ENCODE measurements at places on chromosomes 5 and 9.

DNA sequence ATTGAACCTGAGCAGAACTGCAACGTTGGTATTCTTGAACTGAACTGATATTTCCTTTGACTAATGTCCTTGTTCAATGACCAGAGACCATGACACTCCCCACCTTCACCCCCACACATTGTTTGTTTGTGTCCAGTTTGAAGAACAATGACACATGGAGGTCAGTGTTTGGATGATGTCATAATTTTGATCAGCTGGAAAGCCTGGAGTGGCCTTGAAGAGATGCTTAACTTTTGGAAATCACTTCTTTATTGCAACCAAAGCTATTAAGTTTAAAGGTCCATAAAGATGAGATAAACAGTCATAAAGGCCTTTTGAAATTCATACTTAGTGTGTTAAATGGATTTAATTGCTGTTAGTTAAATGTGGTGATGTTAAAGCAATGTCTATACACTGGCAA is 92.7 kb downstream of the TMC1 start:
- no peak for DNase-seq

DNA sequence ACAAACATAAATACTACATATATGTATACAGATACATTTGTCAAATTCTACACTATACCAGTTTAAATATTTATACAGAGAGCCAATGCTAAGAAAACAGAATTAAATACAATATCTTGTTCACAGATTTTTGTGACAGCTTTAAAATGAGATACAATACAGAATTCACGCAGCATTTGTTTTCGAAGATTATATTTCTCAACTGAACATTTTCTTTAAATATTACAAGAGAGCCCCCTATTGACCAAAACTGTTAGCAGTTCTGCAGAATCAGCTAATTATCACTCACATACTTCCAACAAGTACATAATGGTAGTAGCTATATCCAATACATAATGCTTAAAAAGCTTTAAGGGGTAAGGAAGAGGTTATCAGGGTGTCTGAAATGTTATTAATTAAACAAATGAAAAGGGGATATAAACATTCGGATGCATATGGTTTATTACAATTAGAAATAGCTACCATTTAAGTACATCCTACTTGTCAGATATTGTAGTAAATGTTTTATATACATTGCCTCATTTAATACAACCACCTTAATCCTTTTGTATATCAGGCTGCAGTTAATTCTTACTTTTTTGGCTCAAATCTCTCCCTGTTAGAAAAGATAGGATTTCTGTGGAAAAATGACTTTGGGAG is 31.7 kb downstream of the ZDHHC21 start:
- DNase-seq, result no peak

DNA sequence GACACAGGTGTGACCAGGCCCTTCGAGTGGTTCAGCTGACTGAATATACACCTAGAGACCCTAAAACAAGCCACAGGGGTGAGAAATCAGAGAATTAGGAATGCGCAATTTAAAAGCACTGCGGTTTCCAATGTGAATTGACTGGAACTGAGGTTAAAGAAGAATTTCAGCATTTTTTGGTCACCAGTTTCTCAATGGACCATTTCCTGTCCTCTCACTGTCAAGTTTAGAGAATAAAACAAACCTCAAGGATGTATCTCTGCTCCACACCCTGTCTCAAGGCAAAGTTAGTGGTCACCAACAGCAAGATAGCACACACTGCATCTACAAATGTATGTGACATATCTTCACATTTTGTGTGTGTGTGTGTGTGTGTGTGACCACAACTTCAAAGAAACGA is 143.8 kb upstream of the MAP3K1 start:
- no peak for DNase-seq

DNA sequence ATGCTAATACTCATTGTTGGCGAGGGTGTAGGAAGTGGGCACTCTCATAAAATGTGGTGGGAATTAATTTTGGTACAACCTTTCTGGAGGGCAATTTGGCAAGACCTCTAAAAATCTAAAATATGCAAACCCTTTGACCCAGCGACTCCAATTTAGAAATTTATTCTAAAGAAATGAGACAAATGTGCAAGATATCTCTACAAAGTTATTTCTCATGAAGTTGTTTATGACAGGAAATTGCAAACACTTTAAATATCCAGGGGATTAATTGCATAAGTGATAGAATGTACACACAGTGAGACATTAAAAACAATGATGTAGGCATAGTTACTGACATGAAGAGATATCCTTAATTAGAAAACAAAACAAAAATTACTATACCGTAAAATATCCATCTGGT is 246.3 kb upstream of the MAP3K1 start:
- DNase-seq, result no peak

- DNase-seq, result no peak
These were observed 5.3 kb upstream of the TRIM41 start for GRCh38 chr5:181217803-181218062.

GRCh38 chr5:29113516-29113915 is 2075.1 kb upstream of the CDH9 start:
- no peak for DNase-seq
